Cortex of kidney (tissue), 1 donor: ENCODE measurements at places on chromosomes 5 and 9.

DNA sequence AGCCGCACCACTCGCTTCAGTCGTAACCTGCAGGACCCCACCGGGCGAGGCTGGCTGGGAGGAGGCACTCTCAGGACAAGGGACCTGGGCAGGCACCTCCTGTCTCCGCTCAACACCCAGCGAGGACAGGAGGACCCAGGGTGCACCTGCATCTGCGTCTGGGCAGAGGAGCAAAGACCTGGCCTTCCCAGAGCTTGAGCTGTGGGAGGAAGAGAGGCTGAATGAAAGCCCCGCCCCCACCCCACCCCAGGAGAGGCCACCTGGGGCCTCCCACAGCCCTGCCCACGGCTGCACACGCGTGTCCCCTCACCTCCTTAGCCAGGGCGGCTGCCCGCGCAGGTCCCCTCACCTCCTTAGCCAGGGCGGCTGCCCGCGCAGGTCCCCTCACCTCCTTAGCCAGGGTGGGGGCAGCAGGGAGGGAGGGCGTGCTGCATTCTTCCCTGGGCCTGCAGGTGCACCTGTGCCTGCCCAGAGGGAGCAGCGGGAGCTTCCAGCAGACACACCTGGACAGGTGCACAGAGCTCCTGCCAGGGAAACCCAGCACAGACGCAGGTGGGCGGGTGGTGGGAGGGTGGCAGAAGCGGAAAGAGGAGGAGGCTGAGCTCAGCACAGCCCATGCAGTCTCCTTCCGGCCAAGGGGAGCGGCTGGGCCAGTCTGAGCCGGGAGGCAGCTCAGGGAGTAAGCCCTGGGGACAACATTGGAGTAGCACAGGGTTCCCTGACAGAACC is 18.5 kb upstream of the SLC12A7 start:
- DNase-seq: no peak

DNA sequence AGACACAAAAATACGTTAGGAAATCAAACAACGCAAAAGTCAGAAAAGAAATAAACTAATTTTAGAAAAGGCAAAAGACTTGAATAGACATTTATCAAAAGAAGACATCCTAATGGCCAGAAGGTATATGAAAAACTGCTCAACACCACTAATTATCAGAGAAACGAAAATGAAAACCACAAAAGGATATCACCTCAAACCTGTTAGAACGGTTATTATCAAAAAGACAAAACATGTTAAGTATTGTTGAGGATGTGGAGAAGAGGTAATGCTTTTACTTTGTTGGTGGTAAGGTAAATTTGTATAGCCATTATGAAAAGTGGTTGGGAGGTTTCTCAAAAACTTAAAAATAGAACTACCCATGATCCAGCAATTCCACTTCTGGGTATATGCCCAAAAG is 230.0 kb upstream of the RGMB start:
- DNase-seq: no peak

GRCh38 chr5:151596828-151597539 is 5.9 kb upstream of the FAT2 start:
- DNase-seq: no peak

DNA sequence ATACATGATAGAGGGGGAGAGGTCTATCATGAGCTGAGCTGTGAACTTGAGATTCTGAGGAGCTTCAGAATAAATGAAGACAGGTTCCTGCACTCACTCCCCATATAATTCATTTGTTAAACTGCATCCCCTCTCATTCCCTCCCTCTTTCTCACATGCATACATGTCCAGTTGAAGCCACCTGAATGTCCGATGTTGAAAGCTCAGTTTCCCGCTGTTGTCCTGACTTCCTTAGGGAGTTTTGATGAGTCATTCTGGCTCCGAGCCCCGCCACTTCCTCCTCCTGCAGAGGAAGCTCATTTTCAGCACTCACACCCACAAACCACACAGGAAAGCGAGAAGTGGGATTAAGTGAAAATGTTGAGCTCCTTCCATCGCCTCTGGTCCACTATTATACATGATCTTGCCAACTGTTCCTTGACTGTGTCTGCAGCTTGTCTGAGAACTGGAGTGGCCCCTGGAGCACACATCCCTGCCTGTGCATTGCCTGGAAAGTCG is 121.2 kb downstream of the CEMIP2 start:
- no peak for DNase-seq

DNA sequence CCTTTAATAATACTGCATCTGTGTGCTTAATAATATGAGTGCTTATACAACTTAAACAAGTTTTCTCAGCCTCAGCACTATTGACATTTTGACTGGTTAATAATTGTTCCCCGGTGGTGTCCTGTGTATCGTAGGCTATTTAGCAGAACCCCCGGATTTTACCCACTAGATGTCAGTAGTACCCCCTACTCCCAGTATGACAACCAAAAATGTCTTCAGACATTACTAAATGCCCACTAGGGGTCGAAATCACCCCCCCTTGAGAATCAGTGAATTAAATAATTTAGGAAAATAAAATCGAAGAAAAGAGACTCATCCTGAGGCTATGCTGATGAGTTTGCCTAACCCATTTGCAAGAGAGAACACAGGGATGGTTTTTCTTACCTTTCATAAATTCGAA is 166.3 kb downstream of the ATP10B start:
- no peak for DNase-seq

- DNase-seq: no peak
These were observed 214.6 kb upstream of the TLE4 start for GRCh38 chr9:79357194-79357593.
